ENCODE measurements at places on chromosomes 5 and 9.
A peak's percentile ranks its signal among the peaks of the same experiment; 100 is the strongest.

GRCh38 chr5:119290161-119290569 lies 65.7 kb upstream of the TNFAIP8 start:
- no peak for DNase-seq

DNA sequence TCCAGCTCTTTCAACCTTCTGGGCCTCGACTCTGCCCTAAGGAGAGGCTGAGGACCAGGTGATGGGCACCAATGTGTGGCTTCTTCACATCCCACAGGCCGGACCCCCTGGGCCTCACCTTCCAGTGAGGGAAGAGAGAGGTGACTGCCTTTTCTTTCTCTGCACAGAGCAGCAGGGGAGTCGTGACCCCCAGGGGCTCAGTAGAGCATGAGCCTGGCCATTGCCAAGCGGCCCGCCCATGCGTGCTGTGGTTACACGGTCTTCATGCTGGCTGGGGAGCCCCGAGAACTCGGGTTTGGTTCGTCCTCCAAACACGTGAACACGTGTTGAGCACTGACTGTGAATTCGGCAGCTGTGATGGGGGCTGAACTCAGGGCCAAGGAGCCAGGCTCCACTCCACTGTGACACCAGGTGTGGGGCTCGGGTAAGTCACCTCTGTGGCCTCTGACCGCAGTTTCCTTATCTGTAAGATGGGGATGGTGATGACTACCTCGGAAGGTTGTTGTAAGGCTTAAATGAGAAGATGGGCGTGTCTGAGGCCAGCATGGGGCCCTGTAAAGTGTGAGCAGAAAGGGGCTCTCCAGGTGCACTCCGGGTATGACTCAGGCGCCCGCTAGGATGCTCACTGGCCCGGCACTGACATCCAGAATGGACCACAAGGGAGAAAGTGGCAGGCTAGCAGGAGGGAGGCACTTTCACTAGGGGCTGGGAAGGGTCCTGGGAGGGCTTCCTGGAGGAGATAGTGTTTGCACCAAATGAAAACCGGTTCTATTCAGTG lies 13.4 kb upstream of the GRHPR start:
- no peak for DNase-seq

GRCh38 chr5:143208781-143209510 lies 194.5 kb downstream of the NR3C1 start:
- DNase-seq: no peak

GRCh38 chr5:169801781-169802180 lies 164.7 kb downstream of the DOCK2 start:
- no peak for DNase-seq

DNA sequence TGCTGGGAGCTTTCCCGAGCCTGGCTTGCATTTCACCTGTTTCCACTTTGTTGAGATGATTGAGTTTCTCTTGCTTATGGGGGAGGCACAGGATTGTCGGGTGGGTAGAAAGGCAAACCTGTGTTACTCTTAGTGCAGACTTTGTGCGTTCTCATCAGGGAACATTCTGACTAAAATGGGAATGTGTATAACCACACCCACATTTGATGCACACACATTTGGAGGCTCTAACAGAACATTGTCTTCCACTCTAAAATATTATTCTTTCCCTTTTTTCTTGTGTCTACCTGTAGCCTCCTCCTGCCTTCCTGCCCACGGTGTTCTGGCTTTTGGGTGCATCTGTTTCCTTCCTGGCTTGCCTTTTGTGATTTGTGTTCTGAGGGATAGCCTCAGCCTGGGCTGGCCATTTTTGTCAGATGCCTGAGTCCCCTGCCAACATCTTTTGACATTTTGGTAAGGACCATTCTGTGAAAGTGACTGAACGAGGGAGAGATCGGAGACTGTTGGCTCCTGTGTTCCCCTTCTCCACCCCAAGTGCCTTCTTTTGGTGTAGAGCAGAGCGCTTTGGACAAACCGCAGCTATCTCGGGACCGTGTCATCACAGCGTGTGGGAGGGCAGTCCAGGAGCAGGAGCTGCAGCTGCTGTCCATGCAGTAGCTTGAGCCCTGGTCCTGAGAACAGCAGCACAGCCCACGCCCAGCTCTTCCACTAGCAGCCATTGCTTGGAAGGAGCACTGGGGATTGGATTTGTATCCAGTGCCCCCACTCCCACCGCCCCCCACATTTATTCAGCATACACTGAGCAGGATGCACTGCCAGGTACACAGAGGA lies 101.4 kb downstream of the ARHGAP26 start:
- no peak for DNase-seq

- no peak for DNase-seq
Measured at GRCh38 chr5:39160576-39161213, 58.7 kb downstream of the FYB1 start.

- no peak for DNase-seq
Measured at GRCh38 chr5:128300181-128300580, 216.6 kb downstream of the SLC12A2 start.

- DNase-seq: no peak
Measured at GRCh38 chr5:180612683-180613082, 21.4 kb upstream of the SCGB3A1 start.

DNA sequence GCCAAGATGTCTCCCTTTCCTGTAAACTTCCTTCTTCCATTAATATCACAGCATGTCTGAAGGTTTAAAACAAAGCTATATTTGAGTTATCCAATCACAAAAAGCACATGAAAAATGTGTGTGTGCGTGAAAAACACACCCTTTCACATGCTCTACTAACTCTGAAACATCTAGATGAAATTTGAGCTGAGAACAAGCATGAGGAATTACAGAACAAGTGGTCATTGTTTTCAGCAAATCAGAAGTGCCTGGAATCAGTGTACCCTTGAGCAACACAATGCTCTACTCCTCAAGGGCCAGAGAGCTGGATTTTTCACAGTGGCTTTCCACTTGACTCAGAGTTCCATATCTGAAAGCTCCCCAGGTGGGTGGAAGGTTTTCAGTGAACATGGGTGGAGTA lies 255.9 kb downstream of the PSAT1 start:
- DNase-seq: no peak

GRCh38 chr5:138974227-138975063 lies 99.3 kb upstream of the LRRTM2 start:
- peak; percentile 72 for DNase-seq

DNA sequence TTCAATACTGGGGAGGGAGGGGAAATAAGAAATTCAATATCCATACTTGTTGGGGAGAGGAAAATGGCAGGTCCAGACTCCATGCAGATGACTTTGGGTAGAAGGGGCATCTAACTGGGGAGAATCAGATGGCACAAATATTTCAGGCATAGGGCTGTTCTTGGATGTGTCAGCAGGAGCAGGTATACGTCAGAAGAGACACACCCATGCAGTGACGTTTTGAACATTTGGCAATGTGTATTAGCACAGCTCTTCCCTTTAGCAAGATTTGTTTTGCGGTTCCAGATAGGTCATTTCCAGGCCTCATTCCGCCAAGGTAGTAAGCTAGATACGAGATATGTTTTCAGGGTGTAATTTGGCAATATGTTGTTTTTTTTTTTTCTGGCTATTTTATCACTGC lies 187.2 kb upstream of the CDH10 start:
- DNase-seq: no peak

DNA sequence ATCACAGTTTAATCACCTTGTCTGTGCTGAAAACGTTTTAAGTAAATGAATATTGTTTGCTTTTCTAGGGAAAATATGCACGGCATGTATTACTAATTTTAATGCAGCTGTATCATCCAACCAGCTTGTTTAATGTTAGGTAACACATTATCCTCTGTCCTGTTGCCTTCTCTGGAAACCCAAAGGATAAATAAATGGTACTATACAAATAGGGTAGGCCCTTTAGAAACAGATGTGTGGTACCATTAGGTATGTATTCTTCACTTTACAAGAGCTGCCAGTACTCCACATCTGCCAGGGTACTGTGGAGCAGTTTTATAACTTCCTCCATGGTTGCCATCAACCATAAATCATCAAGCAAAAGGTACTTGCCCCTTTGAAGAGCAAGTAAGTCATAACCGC lies 42.9 kb downstream of the FAF2 start:
- no peak for DNase-seq

DNA sequence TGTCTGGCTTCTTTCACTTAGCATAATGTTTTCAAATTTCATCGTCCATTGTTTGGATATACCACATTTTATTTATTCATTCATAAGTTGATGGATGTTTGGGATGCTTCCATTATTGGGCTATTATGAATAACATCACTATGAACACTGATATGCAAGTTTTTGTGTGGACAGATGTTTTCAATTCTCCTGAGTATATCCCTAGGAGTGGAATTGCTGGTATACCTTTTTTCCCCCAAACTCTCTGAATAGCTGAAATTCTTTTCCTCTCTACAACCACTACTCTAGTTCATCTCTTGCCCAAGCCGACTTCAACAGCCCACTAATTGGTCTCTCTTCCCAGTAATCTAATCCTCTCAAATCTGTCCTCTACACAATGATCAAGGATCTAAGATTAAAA lies 4.7 kb upstream of the ZFR start:
- no peak for DNase-seq

DNA sequence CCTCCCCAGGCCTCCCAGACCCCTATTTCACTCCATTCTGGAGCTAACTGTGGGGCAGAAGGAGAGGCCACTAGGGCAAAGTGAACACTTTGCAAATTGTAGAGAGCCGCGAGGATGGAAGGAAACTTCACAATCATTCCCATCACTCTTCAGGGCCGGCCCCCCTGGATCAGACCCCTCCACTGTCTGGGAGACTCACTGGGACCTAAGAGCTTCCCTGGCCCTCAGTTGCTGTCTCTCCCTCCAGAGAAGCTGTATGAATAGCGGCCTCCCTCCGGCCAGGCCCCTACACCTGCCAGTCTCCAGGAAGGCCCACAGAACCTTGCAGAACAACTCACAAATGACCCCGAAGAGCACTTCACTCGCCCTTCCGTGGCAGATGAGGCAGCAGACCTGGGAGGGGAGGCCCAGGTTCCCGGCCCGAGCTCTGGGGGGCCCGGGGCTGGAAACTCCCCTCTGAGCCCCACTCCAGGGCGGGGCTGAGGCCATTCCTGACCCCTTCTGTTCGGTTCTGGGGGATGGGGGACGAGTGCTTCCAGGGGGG lies 141.9 kb upstream of the IER5L start:
- DNase-seq: peak; percentile 70

GRCh38 chr5:79454043-79454442 lies 59.9 kb downstream of the HOMER1 start:
- no peak for DNase-seq

DNA sequence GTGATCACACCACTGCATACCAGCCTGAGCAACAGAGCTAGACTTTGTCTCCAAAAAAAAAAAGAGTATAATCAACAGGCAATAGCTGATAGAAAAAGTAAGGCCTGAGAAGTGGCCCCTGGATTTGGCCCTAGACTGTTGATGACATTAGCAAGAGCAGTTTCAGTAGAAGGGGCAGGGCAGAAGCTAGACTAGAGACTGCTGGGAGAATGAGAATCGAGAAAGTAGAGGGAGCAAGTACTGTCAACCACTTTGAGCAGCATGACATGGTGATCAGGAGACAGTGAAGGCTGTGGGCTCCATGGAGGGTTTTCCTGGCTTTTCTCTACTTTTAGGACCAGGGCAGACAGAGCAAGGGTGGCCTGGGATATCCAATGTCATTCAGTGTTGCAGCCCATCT lies 34.9 kb upstream of the B4GALT1 start:
- DNase-seq: no peak

DNA sequence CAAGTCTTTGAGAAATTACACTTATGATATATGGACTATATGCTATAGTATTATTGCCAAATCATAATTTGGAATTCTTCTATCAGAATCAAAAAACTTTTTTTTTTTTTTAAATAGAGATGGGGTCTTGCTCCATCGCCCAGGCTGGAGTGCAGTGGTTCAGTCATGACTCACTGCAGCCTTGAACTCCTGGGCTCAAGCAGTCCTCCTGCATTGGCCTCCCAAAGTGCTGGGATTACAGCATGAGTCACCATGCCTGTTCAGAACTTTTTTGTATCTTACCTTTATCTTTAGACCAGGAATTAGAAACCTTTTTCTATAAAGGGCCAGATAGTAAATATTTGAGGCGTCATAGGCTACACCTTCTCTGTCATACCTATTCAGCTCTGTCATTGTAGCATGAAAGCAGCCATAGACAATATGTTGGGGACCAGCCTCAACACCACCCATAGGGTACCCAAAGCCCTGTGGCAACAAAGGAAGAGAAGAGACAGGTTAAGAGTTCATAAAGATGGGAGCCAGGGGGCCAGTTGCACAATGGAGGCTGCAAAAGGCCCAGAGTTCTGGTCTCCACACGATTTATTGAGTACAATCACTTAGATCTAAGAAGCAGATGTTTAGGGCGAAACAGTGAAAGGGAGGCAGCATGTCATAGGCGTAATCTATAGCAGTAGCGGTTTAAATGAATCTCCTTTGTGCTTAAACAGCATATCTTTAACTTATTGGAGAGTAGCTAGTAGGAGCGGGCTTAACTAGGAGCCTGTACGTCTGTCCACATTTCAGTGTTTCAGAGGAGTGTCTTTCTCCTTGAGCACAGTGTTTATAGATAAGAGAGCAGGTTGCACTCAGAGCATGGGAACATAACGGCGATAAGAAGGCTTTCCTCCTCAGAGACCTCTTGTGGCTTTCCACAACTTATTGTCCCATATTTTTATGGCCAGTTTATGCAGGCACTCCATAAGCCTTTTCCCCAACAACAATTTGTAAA lies 12.5 kb downstream of the ECM2 start:
- no peak for DNase-seq

DNA sequence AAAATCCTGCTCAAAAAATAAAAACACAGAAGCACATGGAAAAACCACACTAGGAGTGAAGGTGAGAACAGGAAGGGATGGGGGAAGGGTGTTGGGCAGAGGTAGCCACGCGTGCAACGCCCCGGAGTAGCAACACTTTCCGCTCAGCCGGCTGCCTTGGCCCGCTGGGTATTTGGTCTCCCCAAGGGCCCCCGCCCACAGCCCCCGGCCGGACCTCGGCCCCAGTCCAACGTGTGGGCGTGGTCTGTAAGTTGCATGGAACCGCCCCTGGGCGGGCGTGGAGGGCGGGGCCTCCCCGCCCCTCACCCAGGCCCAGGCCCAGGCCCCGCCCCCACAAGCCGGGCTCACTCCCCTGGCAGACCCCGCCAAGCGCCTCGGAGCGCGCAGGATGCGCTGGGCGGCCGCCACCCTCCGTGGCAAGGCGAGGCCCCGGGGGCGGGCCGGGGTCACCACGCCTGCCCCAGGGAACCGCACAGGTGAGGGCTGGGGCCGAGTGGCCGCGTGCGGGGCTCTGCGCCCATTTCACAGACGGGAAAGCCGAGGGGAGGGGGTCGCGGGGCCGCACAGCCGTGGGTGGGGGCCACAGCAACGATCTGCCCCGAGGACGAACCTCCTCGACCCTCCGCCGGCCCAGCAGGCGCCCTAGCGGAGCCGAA lies at the start of gene SUSD3:
Gene SUSD3, plus strand, starts transcription at position 347 of the 656 bp plus-strand sequence. Its CDS starts 42 bp downstream, at position 389.
- DNase-seq: peak; percentile 53

- no peak for DNase-seq
Measured at GRCh38 chr9:125460346-125460745, 198.7 kb downstream of the GAPVD1 start.

GRCh38 chr5:165805756-165806155 lies 2300.3 kb downstream of the MAT2B start:
- DNase-seq: no peak

- DNase-seq: no peak
Measured at GRCh38 chr5:170342153-170342725, 44.7 kb upstream of the LCP2 start.

Data from tibial artery (tissue), 4 donors.